ENCODE measurements at places on chromosomes 11 and 22.

GRCh38 chr11:108672113-108672512 is 7.2 kb downstream of the DDX10 start:
- no peak for DNase-seq

DNA sequence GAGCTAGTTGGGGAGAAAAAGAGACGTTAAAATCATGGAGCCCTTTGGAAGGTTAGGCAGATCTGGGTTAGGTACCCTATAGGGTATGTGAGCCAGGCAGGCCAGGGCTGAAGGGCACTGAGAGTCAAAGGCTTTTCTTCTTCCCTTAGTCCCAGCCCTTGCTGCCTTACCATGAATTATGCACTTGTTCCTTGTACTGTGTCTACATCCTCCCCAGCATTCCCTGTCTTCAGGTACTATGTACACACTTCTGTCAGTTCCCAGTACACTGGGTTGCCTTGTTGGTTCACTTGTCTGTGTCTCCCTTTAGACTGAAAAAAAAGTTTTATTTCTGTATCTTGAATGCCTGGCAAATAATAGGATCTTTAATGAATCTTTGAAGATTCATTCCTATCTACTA is 16.9 kb downstream of the RNF185 start:
- no peak for DNase-seq

DNA sequence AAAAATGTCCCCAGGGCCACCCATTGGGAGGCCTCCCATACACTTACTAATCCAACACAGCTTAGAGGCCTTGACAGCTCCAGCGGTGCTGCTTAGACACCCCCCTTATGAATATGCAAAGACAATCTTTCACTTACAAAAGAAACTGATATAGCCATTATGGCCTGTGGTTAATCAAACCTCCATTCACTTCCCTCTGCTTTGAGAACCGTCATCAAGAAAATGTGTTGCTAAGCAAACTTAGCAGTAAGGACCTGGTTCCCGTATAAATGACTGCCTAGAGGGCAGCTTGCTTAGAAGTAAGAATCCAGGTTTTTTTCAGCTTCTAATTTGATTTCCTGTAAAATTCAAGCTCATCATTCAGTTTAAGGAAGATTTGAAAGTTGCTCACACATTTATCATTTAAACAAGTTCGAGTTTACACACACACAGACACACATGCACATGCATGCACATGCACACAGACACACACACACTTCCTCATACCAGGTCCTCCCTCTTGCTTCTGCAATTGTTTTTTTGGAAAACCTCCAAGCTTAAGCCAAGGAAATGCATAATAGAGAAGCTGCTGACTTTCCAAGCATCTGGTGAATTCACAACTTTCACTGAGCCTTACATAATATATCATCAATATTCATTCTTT is 137.7 kb upstream of the BLID start:
- no peak for DNase-seq

DNA sequence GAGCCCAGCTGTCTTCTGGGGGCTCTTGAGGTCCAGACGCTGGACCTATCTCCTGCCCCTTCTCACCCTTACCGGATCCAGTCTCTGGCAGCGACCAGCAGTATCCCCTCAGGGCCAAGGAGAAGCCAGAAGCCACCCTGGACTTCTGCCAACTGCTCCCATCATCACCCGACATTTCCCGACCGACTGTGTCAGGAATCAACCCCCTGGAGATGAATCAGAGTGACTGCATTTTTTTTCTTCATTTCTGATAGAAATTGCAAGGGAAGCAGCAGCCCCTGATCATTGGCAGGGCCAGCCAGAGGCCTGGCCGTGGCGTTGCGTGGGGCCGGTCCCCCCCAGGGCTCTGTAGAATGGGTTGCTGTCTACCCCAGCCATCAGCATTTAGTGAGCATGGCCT is 5.2 kb upstream of the LIF start:
- DNase-seq: no peak

DNA sequence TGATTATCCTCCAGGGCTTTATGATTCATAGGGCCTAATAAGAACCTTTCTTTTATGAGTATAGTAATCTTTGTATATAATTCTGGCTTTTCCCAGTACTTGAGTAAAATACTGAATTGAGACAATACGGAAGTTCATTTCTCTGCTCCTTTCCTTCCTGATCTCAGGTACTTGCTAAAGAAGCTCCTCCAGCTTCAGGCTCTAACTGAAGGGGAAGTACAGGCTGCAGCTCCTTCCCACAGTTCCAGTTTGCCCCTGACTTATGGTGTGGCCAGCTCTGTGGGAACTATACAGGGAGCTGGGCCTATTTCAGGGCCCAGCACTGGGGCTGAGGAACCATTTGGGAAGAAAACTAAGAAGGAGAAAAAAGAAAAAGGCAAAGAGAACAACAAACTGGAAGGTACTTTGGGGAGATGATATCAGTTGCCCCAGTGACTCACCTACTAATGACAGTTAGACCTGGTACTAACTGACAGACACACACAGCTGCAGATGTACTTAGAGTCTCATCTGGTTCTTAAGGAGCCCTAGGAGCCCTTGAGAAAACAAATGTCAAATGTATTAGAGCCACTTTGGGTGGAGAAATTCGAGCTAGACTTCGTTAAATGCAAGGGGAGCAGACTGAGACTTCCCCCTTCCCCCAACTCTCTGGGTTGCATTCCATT is 3.0 kb downstream of the TBRG1 start:
- no peak for DNase-seq

DNA sequence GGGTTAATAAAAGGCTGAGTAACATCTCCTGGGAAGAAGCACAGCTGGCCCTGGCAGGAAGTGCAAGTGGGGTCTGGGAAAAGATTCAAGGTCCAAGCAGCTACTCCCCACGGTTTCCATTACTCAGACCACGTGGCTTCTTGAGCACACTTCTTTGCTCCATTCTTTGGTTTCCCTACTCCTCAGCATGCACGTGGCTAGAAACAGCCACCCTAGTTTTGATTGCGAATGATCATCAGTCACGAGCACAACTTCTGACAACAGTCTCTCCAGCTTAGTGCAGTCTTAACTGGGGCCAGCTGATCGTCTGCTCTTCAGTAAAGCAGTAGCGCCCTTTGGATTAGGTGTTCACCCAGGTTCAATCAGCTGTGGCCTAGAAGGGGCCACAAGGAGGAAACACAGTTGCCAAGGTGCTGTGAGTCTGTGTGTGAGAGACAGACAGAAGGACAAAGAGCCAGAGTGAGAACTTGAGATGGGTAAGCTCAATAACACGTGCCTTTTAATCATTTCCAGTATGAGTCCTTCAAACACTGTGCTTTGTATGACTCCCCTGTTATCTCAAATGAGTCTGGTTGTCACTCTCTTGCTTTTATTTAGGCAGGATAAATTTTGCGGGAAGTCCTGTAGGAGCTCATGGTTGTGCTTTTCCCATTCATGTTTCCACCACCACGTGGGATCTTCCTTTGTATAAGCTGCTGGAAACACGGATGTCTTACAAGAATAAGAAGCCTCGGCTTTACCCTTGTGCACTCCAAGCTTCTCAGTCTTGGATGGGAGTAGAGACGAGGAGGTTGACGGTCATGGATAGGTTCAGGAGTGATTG is 901 bp upstream of the PARVA start:
- no peak for DNase-seq

GRCh38 chr11:107050121-107050520 is 31.8 kb upstream of the GUCY1A2 start:
- DNase-seq: no peak

DNA sequence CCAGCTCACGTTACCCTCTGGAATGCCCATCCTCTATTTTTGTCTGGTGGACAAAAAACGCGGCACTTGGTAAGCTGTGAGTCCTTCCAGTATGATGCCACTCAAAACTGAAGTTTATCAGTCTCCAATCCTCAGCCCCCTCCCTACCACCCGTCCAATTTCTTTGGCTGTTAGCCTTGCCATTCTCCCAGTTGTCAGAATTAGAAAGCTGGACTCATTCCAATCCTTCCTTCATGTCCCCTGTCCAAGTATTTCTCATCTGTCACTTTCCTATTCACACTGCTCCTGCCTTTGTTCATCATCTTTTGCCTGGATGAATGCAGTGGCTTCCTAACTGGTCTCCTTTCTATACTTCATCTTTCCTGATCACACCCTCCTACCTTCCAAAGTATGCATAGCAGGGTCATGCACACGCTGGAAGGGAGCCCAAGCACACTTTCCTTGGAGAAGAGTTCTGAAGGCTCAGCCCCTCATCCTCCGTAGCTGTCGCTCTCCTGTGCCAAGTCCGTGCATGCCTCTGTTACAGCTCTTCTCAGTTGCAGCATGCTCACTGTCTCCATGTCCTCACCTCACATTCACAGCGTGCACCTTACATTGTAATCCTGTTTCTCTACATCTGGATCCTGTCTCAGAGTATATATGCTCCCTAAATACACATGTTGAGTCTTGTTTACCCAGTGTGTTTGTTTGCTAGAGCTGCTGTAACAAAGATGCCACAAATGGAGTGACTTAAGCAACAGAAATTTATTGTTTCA is 19.4 kb downstream of the APLP2 start:
- DNase-seq: no peak

- no peak for DNase-seq
Measured at GRCh38 chr11:1192741-1193325, 30.0 kb upstream of the MUC5B start.
